ENCODE measurements at places on chromosomes 3 and 15.

GRCh38 chr3:12195231-12195630, 36.5 kb upstream of the TIMP4 start:
- no peak for DNase-seq

- no peak for DNase-seq
Measured at GRCh38 chr3:126104742-126105605, 21.1 kb upstream of the SLC41A3 start.

GRCh38 chr3:126179825-126180476, 435 bp downstream of the ALDH1L1 start:
- DNase-seq = no peak

GRCh38 chr3:99659951-99660350, 21.6 kb downstream of the COL8A1 start:
- DNase-seq = no peak

DNA sequence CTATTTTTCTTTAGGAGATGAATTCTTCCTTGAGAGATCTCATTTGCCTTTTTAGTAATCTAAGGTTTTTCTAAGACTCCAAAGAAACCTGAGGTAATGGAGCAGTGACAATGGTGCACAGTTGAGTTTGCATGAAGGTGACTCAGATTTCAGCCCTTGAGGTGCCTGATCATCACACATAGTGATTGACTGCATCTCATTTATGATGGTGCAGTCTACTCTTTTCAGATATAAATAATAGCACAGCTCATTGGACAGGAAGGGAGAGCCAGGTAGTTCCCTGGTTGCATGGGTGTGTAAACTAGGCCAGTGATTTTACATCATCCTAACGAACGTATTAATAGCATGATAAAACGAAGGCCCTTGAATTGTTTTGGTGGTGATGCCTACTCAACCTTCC, 86.1 kb upstream of the SAMMSON start:
- no peak for DNase-seq

- DNase-seq = no peak
Measured at GRCh38 chr15:25829073-25829472, 34.1 kb downstream of the ATP10A start.

- no peak for DNase-seq
Measured at GRCh38 chr3:179323197-179324110, 623 bp downstream of the ZNF639 start.

DNA sequence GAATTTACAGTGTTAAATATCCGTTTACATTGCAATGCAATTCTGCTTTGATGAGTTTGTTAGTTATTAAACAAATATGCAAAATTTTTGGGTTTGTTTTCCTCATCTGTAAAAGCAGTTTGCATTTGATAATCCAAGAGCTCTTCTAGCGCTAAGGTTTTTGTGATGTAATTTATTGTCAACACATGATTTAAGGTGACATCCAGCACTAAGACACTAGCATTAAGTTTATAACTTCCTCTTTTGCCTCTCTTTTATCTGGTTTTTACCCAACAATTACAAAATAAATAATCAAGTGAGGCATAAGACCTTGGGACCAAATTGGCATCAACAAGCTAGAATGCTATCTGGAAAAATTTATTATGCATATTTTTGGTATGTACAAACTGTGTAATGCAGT, 969 bp upstream of the DNAJC19 start:
- no peak for DNase-seq

- no peak for DNase-seq
Measured at GRCh38 chr3:41900265-41900664, 61.6 kb downstream of the ULK4 start.

GRCh38 chr3:134642445-134643149, 8.2 kb downstream of the KY start:
- no peak for DNase-seq

- no peak for DNase-seq
Measured at GRCh38 chr3:99934975-99935797, 117.5 kb downstream of the CMSS1 start.

GRCh38 chr3:172511783-172512762, 11.2 kb downstream of the TNFSF10 start:
- peak; percentile 33 for DNase-seq

- no peak for DNase-seq
Measured at GRCh38 chr15:26624128-26624527, 148.7 kb downstream of the GABRB3 start.

- DNase-seq = no peak
Measured at GRCh38 chr3:191444569-191444968, 16.4 kb upstream of the PYDC2 start.

DNA sequence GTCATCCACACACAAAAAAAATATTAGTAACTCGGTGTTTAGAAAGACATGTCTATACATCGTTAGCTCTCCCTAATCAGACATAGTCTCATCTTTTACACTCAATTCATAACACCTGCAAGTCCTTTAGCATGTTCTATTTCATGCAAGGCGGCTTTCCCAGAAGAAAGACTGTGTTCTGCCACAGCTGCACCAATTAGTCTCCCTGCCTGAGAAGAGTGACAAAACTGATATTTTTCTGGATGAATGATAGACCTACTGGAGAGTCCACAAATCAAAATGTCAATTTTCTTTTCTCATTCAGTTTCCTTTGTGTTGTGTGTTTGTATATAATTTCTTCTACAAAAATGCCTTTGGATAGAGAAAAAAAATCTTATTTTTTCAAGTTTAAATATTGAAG, 435.8 kb upstream of the EPHA3 start:
- DNase-seq = no peak

GRCh38 chr3:52253314-52254304, 8.1 kb downstream of the PPM1M start:
- DNase-seq = no peak

- no peak for DNase-seq
Measured at GRCh38 chr3:7854266-7854665, 647.4 kb upstream of the LMCD1 start.

GRCh38 chr3:117936159-117936558, 1098.5 kb downstream of the IGSF11 start:
- DNase-seq = no peak

- DNase-seq = no peak
Measured at GRCh38 chr3:137148917-137149316, 191.1 kb downstream of the IL20RB start.

DNA sequence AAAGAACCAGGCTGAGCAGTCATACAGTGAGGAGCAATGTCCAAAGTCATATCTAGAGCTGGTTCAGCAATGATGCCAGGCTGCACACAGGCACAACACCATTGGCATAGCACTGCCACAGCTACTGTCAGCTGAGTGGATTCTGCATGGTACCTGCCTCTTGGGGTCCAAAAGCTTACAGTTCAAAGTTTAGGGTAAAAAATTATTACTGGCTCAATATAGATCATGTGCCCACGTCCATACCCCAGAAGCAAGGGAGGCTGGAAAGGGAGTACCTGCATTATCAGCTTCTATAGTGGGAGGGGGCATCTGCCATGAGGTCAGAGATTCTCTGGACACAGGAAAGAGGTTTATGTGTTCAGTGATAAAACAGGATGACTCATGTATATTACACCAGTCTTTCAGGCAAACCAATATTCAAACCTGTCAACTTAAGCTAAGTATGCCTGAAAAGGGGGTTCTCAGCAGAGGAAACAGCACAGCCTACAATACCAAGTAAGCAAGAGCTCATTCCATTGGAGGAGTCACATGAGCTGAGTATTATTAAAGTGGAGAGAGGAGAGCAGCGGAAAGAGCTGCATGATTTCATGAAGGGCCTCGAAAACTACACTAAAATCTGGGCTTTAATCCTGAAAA, 99.0 kb downstream of the ANO10 start:
- DNase-seq = no peak

DNA sequence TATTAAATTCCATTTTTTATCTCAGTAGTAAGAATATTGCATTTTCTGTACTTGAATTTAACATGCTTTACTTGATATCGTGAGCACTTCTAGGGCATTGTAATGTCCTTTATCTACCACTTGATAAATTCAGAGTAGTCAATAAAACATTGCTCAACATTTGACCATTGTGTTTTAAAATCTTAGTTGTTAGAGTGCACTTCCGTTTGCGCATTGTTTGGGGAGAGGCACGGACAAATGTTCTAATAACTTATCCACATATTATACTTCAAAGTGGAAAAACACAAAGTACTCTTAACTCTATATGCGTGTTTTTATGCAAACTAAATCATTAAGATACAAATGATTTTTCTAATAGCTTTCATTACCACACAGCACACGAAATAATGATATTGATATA, 419 bp downstream of the FAM227B start:
- DNase-seq = no peak

GRCh38 chr15:80673561-80674244, 21.4 kb upstream of the ABHD17C start:
- DNase-seq = no peak

DNA sequence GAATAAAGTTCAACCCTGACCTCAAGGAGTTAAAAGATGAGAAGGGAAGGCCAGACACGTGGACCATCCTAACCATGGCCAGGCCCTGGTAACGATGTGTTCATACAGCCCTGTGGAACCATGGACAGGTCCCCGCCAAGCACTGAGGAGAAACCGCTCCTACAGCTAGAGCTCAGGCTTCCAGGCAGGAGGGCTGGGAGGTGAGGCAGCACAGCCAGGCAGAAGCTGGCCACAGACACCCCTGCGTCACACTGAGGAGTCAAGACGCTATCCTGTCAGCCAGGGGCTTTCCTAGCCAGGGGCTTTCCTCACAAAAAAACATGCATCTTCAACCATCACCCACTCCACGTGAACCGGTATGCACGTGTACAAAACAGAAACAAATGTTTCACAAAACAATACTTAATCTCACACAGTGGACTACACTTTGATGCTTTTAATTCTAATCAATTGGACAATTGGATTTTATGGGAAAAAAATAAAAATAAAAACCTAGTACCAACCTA, 73.2 kb downstream of the TBC1D2B start:
- DNase-seq = no peak

DNA sequence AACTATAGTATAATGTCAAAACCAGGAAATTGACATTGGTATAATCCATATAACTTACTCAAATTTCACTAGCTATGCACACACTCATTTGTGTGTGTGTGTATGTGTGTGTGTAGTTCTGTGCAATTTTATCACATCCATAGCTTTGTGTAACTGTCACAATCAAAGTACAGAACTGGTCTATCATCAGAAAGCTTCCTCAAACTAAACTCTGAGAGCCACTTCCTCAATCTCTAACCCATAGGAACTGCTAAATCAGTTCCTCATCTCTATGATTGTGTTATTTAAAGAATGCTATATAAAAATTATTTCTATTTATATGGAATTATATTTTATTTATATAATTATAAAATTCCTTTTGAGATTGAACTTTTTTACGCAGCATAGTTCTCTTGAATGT, 18.1 kb downstream of the LNP1 start:
- no peak for DNase-seq

GRCh38 chr15:79644091-79644490, 212.0 kb downstream of the MINAR1 start:
- DNase-seq = no peak

- DNase-seq = no peak
Measured at GRCh38 chr3:23071296-23071695, 131.8 kb upstream of the UBE2E2 start.

GRCh38 chr15:80699981-80700380, 4.9 kb downstream of the ABHD17C start:
- no peak for DNase-seq

DNA sequence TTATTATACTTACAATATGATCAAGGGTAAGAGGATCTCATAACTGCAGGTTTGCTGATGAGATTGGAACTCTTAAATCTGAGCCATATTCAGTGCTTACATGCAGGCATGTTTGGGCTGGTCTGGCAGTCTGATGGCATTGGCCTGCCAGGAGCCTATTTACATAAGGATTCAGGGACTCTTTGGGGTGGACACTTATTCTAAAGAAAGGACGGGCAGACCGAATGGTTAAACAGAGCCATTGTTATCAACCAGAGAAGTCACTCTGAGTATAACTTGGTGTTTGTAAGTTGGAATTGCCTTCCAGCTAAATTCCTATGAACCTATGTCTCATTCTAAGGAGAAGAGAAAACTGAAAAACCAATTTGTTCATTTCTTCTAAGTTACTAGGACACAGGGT, 932.8 kb downstream of the IGSF11 start:
- DNase-seq = no peak

DNA sequence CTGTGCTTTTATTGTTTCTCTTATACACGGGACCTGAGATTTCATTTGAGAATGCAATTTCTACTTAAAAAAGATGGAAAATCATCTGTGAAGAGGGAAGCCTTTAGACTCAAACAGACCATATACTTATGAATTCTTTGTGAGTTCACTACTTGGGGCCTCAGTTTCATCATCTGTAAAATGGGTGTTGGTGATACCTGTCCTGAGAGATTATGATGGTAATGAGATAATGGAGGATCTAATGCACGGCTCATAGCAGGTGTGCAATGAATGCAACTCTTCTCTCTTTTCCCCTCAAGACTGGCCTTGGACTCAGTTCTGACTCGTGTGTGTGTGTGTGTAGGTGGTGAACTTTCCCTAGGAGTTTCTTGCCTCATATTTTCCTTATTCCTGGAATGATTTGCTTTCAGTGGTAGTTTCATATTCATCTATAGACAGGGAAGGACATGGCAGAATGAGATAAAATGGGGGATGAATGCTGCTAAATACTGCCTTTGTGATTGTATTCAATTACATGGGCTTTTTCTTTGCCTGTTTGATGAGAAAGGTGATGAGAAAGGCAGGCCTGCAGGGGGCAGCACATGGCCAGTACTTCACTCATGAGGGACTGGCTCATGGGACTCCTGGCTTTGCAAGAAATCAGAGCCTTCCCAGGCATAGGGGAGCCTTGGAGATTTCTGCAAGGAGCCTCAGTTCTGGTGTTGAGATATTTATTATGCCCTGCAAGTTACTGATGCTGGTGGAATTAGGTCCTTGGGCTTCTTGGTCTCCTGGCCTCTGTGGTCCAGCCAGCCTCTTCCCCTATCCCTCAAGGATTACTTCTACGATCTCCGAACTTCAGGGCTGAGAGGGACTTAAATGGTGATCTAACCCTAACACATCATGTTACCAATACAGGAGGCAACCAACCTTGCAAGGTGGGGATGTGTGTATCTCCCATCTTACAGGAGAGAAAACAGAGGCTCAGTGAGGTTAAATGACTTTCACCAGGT, 70.7 kb downstream of the RPLP1 start:
- no peak for DNase-seq

DNA sequence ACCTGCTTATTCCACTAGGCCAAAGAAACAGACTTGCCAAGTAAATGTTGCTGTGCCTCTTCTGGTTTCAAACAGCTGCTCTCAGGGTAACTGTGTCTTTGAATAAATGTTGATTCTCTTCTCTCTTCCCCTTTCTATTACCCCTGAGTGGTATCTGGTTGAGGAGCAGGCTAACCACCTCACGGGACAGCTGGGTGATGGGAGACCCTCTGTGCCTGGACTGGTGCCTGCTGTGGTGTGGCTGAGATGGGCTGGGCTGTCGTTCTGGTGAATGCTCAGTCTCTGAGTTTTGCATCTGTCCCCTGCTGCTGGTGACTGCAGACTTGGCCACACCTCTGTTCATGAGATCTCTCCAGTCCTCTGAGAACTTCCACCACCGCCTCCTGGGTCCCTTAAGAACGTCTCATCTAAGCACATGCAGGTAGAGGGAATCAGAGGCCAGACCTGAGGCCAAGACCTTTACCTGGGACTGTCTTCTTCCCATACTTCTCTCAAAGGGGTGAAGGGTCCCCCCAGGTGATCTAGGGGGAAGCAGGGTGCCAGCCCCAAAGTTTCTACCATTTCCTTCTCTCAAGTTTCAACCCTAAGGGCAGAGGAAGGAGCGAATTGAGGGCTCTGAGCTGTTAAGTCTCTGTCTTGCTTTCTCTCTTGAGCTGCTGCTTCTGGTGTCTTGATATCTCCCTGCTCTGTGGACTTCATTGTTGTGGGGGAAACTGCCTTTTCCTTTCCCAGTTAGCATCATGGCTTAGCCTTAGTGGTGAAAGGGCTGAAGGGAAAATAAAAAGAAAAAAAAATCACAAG, 252.9 kb downstream of the EBLN2 start:
- no peak for DNase-seq

GRCh38 chr3:107523289-107523538, 452 bp downstream of the BBX start:
- no peak for DNase-seq
